ENCODE measurements at places on chromosomes 7 and 10. TPM values are rescaled to one million over a fixed set of nuclear protein-coding genes. Genes with fewer than 3 reads are reported as not detected.

Gene EPO
- total RNA-seq: not detected

Gene HOXA10
- total RNA-seq: not detected

DNA sequence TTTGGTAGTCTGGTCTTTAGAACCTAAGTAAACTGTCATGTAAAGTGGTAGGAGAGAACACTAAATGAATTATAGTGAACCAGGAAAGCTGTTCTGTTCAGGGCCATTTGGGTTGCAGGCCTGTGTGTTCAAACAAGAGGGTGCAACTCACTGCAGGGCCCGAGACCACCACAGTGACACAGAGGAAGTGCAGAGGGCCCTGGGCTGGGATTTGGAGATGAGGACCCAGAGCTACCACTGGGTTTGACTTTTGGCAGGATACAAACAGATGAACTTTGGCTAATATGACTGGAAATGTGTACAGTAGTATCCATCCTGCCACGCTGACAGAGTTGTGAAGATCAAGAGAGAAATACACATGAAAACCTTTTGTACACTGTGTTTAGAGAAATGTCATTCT lies 9.8 kb downstream of the MMP21 start:
- H3K27ac ChIP-seq: no peak overlapping the region
- peaks cover 59% of the 10 kb centered on the region for H3K36me3 ChIP-seq
- no peak overlapping the region for H3K4me3 ChIP-seq

- H3K27ac ChIP-seq: no peak overlapping the region
- no peaks in the 10 kb centered on the region for H3K27me3 ChIP-seq
- H3K4me1 ChIP-seq: no peaks in the 10 kb centered on the region
- no peak overlapping the region for H3K4me3 ChIP-seq
- H3K36me3 ChIP-seq: no peaks in the 10 kb centered on the region
Measured at GRCh38 chr10:61257956-61258496, 195.2 kb downstream of the TMEM26 start.

All from stomach (tissue), 19 donors.